ENCODE measurements at places on chromosomes 12 and 14.
A peak's percentile ranks its signal among the peaks of the same experiment; 100 is the strongest.

GRCh38 chr14:50871228-50871627, 625 bp upstream of the ABHD12B start:
- DNase-seq: no peak

DNA sequence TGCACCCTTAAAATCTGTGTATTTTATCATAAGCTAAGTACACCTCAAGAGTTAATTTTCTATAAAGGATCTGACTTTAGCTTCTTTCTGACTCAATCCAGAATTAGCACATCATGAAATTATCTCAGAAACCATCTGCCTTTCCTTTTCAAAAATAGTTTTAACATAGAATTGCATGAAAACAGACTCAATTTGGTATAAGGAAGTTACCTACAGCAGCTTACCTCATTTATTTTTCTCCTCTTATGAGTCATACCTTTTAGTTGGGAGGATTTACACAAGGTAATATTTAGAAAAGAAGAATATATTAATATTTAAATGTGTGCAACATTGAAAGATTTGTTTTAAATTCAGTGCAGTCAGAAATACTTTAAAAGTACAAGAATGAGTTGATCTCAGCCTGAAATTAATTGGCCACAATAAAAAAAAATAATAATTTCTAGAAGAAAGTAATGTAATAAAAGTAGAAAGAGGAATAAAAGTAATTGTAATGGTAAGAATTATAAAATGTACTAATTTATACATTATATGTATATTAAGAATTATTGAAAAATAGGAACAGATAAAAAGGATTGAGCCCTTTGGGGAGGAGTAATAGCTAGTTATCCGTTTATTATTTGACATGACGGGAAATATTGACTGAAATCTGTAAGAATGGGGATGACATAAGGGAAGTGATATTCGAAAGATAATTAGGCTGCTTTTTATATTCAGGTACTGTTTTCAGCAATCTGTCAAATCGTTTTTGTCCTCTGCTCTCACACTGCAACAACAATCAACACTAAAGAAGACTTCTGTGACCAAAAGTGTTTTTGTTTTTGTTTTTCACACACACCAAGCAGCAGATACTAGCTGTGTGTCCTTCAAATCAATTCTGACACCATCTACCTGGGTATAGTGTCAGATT, 20.5 kb downstream of the ADAM21 start:
- no peak for DNase-seq

DNA sequence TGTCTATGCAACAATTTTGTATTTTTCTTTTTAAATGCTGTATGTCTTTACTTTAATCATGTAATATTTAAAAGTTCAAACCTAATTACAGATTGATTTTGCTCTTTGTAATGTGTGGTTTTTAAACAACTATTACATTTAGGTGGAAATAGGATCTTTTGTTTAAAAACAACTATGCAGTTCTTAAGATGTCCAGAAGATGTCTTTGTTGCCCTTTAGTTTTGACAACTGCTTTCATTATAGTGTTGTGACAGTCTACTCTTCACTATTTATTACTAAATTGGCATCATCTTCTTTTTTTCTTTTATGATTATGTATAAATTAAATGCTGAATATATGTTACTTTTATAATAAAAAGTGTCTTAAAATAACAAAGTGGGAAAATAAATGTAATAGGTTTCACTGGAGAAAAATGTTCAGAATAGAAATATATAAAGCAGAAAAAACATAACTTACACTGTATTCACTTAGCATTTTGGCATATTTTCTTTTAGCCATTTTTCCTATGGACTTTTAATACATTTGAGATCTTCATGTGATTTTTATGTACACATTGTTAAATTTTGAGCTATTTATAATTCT, 27.1 kb upstream of the PCNX4 start:
- peak; percentile 55 for DNase-seq

DNA sequence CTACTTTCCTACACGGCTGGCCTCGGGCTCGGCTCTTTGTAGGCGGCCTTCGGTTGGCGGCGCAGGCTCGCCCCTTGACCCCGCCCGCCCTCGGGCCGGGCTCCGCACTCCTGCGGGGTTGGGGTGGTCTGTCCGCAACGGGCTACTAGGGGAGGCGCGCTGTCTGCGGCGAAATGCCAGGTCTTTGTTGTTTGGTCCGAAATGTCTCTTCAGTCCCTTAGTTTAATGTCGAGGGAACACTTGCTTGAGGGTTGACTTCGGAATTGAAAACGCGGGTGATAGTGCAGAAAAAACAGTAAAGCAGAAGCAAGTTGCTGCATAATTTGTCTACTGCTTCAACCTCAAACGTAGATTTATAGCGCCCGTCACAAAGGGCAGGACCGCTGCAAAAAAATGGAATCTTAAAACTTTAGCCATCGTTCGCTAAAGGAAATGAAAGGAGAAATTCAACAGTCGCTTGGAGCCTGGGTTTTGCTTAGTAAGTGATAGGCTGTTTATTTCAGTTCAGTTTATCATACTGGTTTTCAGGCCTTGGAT, 390 bp downstream of the JKAMP start:
- peak; percentile 37 for DNase-seq

DNA sequence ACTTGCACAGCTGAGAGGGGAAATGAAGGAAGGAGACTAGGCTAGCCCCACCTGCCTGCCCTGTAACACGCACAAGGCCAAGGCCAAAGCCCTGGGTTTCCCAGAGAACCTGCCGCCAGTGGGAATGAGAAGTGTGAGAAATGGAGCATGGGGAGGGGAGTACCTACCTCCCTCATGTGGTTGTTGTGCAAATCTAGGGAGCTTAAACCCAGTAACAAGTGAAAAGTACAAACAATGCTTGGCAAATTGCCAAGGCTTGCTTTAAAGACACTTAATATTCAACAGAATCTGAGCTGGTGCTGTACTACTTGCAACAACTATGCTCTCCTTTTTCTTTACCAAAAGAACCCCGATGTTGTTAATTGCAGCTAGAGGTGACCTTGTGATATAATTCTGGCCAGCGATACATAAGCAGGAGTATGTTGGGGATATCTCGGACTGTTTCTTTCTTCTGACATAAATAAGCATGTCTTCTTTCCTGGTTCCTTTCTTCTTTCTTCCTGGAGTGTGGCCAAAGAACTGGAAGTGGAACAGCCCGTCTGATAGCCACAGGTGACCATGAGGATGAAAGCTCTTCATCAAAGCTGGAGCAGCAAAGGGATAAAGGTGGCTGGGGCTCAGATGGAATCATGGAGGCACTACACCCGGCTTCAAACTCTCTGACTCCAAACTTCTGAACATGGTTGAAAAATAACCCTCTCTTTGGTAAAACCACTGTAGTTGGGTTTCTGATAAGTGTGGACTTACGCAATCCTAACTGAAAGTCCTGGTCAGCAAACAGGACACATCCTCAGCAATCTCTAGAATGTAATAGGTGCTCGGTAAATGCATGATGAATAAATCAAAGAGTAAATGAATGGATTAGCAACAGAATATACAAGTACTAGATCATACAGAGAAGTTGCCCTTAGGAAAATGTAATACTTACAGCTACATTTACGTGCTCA, 207.9 kb downstream of the NUAK1 start:
- no peak for DNase-seq

GRCh38 chr12:22951206-22951605, 326.2 kb downstream of the ETNK1 start:
- DNase-seq: no peak

GRCh38 chr14:60508707-60509437, at the start of gene SIX6:
SIX6 (plus strand) TSS chr14:60509146; CDS start chr14:60509399, 253 bp downstream.
- DNase-seq: peak; percentile 6

DNA sequence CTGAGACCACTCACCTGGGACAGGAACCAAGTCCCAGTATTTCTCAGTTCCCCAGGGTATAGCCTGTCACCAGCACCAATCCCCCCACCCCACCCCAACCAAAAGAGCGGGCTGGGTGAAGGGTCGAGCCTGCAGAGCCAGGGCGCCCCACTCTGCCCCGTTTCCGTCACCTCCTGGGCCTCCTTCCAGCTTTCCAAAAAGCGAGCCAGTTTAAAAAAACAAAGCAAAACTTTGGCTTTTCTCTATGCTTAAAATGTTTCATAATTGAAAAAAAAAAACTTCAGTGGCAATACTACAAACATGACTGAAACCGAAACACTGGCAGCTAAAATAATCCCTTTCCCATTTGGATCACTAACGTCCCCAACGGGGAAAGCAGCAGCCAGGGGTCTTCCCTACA, 7.5 kb downstream of the CAMKK2 start:
- DNase-seq: no peak
